Hippocampal formation (tissue), 2 donors: ENCODE measurements at places on chromosomes 1 and 21.

DNA sequence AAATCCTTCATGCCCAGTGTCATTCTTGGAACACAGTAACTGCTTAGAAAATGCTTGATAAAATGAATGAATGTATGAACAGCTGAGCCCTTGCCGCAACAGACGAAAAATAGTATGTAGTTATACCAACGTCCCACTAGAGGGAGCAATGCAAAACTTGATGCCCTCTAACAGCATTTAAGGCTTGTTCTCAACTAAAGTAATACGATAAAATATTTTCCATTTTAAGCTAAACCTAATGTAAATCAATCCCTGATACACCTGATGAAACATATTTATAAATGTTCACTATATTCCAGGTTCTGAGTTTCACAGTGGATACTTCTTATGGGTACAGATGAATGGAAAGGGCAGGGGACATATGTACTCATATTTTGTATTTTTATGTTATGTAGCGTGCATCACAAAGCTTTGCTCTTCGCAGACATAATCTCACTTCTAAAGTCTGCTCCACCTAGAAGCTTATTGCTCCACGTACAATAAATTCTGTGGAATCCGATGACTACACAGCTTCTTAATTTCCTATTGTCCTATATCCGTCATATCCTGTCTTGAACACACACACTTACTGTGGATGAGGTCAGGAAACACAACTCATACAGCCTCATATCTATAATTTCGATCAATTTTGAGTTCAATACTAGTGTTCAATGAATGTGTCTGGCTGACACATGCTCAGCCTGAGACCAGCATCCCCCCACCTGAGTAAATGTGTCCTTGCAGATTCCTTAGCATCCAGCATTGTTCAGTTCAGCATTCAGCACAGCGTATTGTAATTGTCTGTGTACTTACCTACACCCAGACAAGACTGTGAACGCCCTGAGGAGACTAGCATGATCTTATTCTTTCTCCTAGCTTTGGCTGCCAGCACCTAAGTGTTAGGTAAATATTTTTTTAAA lies 4.4 kb upstream of the UTP25 start:
- DNase-seq = no peak

- peak; percentile 43 for DNase-seq
Measured at GRCh38 chr1:203492082-203492747, 1.7 kb upstream of the OPTC start.

GRCh38 chr1:233172201-233172600 lies 123.3 kb downstream of the PCNX2 start:
- no peak for DNase-seq

DNA sequence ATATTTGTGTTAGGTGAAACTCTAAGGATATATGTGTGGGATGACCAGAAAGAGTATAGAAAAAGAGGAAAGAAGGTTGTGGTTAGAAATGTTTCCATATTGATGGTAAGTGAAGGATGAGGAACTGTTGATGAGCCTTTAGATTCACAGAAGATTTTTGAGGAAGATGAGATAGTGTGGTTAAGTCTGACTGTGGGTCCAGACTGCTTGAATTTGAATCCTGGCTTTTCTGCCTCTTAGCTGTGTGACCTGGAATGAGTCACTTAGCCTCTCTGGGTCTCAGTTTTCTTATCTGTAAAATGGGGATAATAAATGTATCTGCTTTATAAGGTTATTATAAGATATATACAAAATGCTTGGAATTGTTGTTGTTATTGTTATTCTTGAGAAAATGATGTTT lies 27.5 kb downstream of the RGL1 start:
- no peak for DNase-seq

GRCh38 chr1:161071886-161072371 lies 2.2 kb upstream of the ARHGAP30 start:
- no peak for DNase-seq

DNA sequence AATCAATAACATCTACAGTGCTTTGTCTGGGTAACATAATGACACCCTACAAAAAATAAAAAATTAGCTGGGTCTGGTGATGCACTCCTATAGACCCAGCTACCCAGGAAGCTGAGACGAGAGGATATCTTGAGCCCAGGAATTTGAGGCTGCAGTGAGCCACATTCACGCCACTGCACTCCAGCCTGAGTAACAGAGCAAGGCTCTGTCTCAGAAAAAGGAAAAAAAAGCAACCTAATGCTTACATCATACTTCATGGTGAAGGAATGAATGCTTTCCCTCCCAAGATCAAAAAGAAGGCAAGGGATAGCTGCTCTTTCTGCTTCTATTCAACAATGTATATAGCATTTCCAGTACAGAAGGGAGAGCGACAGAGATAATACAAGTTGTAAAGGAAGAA lies 24.2 kb upstream of the CTTNBP2NL start:
- DNase-seq = no peak

DNA sequence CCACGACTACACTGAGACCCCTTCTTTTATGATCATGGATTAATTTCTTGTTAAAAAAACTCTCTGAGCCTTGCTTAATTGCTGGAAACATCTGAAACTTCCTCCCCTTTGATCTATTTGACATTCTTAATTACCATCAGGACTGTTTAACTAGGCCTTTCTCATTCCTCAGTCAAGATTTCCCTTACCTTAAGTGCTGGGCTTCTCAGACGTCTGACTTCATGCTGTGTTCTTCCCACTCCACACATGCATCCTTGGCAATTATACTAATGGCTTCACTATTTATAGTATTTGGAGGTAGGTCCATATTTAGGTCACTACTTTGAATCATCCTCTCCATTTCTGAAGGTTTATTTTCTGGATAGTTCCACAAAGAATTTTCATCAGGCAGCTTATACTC lies 341.3 kb upstream of the TMPRSS15 start:
- DNase-seq = no peak

GRCh38 chr1:12811409-12811784 lies 19.8 kb downstream of the PRAMEF11 start:
- DNase-seq = no peak

- DNase-seq = no peak
Measured at GRCh38 chr1:205324781-205325180, 3.2 kb upstream of the NUAK2 start.

GRCh38 chr1:80994934-80995333 lies 805.8 kb upstream of the ADGRL2 start:
- DNase-seq = no peak

- DNase-seq = no peak
Measured at GRCh38 chr1:223702735-223703667, 9.3 kb upstream of the CAPN2 start.

GRCh38 chr1:14499312-14500040 lies 99.0 kb upstream of the KAZN start:
- DNase-seq = no peak

DNA sequence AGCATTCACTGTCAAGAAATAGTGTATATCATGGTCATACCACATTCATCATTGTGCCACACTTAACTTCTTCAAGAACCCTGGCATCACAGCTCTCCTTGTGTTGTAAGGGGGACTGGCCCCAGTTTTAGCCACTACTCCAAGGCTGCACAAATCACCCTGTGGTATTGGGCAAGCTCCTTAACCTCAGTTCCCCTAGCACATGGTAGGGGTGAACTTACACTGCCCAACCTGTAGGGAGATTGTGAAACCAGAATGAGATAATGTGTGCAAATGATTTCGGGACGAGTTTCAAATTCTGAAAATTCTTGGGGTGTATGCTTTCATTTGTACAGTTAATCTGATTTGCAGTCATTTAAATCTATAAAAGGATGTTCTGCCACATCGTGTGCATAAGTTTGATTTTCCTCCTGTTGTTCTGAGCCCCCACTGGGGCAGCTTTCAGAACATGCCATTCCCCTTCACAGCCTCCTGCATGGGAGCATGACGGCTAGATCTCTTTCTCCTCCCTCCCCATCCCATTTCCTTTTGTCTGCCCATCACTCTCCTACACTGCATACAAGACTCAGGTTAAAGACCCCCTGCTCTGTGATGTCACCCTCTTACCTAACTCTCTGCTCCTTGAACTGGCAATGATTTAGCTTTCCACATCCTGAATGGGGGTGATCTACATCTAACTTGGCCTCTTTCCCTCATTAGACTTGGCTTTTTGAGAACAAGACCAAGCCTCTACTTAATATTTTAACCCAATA lies 290.3 kb downstream of the CHRM3 start:
- DNase-seq = no peak

DNA sequence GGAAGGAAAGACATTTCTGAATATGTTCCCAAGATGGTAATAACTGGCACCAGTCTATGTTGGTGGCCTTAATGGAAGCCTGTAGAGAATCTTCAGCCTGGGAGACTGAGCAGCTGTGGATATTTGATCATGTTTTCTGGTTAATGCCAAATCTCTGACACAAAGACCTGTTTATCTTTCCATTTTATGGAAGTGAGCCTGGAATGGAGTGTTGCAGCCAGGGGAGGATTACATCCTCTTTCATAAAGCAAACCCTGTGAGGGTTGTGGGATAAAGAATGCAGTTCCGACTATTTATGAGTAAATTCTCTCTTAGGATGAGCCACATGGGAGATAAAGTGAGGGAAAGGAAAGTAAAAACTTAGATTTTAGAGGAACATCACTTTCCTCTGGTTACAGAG lies 144.1 kb downstream of the PCP4 start:
- no peak for DNase-seq

- DNase-seq = no peak
Measured at GRCh38 chr1:98969798-98970490, 34.7 kb downstream of the PLPPR5 start.

- DNase-seq = no peak
Measured at GRCh38 chr21:33543505-33544129, 779 bp downstream of the SON start.

GRCh38 chr1:11204396-11205190 lies 15.4 kb downstream of the ANGPTL7 start:
- DNase-seq = no peak

DNA sequence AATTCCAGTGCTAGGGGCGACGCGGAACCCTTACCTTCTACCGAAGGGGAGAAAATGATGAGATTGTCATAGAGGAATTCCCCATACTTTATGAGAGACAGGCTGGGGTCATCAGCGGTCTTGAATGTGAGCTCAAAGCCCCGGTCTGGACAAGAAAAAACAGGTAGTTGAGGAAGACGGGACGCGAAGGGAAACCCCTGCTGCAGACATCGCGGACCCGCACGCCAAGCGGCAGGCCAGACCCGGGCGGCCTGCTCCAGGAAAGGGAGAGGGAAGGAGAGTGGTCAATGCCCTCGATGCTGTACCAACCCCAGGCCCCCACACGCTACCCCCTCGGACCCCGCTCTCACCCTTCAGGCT lies 342 bp downstream of the DDOST start:
- no peak for DNase-seq

DNA sequence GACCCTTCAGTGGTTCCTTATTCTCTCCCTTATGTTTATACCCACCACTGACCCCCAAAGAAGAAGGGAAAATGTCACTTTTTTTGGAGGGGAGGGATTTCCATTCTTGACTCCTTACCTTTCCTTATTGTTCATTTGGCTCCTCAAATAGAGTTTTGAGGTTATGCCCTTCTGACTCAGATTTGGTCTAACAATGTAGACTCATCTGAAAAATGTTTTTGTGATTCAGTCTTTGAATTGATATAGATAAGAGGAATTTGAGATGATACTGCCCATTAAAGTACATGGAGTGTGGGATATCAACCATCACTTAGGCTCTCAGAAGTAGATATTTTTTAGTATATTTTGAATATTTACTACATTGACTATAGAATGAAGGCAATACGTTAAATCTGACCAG lies 16.1 kb downstream of the USP1 start:
- no peak for DNase-seq
